ENCODE measurements at places on chromosomes 2 and 18.

- DNase-seq = no peak
Observed at GRCh38 chr2:2238726-2239269, 92.3 kb downstream of the MYT1L start.

GRCh38 chr18:59180150-59180845 lies 39.7 kb upstream of the GRP start:
- DNase-seq = no peak

GRCh38 chr2:11329776-11330175 lies 14.7 kb downstream of the ROCK2 start:
- DNase-seq = no peak

DNA sequence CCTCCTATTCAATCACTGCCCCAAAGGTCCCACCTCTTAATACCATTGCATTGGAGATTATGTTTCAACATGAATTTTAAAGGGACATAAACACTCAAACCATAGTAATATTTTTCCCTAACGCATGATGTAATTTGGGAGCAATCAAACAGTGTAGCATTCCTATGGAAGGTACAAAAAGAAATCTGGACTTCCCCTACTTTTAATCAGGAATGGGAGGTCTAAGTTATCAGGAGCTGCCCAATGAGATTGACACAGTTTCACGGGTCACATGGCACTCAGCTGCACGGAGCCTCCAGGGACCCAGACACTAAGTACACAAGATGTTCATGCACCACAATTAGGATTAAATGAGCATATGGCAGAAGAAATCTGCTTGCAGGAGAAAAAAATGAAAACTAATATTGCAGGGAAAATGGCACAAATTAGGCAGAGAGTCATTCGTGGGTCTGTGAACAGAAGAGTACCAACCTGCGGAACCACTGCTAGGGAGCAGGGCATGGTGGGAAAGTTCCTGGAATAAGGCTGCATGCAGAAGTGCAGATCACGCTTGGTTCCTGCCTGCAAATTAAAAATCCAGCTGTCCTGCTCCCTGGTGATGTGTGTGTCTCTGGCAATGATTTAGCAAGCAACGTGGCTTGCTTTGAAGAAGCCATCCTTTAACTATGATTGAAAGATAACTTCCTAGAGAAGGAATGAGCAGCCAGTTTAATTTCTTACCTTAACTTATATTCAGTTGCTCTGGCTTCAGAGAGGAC lies 326.6 kb upstream of the ID2 start:
- DNase-seq = no peak

- DNase-seq = no peak
Observed at GRCh38 chr2:195337597-195337996, 319.4 kb upstream of the SLC39A10 start.

GRCh38 chr2:161952783-161953191 lies 121.2 kb downstream of the DPP4 start:
- no peak for DNase-seq

GRCh38 chr2:71452565-71452964 lies 796 bp upstream of the DYSF start:
- DNase-seq = no peak

DNA sequence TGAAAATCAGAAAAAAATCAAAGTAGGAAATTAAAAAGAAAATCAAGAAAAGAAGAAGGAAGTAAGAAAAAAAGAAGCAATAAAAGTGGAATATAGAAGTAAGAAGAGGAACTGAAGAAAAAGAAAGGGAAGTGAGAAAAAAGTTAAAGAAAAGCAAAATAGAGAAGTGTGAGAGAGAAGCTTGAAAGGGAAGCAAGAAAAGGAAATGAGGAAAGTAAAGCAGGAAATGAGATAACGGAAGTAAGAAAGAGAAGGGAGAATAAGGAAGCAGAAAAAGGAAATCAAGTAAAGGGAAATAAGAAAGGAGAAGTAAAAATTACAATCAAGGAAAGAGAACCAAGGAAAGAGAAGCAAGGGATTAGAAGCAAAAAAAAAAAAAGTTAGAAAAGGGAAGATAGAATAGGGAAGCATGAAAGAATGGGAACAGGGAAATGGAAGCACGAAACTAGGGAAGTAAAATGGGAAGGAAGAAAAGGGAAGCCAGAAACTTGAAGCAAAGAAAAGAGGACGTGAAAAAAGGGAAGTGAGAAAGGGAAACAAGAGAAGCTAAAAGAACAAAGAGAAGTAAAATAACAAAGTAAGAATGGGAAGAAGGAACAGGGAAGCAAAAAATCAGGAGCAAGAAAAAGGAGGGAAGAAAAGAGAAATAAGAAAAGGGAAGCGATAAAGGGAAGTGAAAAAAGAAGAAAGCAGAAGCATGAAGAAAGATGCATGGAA lies 243.3 kb upstream of the NCKAP5 start:
- no peak for DNase-seq

DNA sequence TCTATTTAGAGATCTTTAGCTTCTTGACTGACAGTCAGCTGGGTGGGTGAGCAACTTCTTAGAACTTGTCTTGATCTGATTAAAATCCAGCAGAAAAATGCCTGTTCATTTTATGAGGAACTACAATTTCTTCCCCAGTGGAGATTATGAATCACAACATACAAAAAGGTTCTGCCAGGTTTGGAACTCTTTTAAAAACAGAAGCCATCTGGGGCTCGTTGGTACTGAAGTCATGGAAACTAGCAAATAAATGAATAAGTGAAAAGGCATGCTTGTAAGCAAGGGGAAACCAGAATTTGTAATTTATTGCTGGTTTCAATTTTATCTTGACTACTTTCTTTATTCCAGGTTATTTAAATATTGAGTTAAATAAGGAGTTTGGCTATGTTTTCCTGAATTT lies 767.4 kb downstream of the MBD2 start:
- no peak for DNase-seq

GRCh38 chr2:69847068-69847828 lies 17.8 kb downstream of the GMCL1 start:
- no peak for DNase-seq

- DNase-seq = no peak
Observed at GRCh38 chr18:76358774-76359173, 136.3 kb downstream of the ZNF516 start.

GRCh38 chr18:72122103-72122502 lies 422.0 kb downstream of the CBLN2 start:
- no peak for DNase-seq

DNA sequence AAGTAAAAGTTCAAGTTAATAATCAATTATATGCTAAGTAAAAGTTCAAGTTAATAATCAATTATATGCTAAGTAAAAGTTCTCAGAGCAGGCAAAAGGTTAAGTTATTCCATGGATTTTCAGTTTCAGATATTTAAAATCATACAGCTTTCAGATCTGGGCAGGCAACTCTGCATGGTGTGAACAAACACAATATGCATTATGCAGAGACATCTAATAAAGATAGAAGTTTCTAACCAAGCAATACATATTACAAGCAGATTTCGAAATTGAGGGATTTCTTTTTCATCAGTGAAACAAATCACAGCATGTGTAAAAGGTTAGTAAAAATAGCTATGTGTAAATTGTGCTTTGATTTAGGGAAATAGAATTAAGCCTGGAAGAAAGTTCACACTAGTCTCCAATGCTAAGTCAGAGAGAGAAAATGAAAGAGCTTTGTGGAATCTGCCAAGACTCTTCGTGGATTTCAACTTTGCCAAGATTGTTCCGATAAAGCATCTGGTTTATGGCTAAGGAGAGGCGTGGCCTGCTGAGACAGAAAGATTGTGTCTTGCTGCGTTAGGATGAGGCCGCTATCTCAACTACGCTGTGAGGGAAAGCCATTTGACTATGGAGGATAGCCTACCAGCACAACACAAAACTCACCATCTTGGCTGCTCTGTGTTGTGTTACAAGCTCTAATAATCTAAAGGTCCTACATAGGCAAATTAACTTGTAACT lies 60.1 kb upstream of the SLC16A14 start:
- no peak for DNase-seq

DNA sequence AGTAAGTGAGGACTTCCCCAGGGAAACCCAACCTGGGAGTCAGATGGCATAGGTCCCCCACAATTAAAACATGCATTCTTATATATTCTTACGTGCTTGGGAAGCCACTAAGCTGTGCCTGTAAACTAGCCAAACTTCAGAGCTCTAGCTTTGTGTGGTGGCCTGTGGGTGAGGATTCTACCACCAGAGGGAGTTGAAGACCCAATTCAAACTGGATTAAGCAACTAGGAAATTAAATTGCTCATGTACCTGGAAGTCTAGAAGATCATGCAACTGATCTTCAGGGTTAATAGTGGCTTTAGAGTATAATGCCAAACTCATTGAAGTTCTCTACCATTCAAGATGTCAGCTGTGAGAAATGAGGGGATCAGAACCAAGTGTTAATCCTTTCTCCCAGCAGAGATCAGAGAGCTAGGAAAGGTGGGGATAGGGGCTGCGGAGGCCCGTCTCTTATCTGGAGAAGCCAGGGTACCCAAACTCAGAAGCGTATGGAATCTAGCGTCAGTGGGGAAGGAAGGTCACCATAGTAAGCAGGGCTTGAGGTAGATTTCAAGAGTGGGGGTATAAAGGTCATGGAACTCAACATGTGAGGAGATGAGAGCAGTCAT lies 53.2 kb upstream of the CCDC85A start:
- no peak for DNase-seq

DNA sequence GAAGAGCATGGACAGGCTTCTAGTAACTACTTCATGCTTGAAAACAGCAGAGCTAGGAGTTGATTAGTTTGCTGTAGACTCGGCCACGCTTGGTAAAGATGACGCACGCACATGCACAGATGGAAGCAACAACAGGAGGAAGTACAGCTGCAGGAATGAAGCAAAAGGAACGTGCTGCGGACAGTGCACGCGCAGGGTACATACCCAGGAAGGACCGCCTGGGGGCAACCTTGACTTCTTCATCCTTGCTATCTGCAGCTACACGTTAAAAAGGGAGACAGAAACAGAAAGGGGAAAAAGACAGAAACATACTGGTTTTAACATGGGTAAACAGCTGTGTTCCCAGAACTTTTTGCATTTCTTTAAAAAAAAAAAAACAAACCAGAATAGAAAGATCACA lies 17.7 kb downstream of the SLC66A2 start:
- peak; percentile 27 for DNase-seq

GRCh38 chr18:23868136-23868785 lies 146.3 kb upstream of the TTC39C start:
- DNase-seq = no peak

DNA sequence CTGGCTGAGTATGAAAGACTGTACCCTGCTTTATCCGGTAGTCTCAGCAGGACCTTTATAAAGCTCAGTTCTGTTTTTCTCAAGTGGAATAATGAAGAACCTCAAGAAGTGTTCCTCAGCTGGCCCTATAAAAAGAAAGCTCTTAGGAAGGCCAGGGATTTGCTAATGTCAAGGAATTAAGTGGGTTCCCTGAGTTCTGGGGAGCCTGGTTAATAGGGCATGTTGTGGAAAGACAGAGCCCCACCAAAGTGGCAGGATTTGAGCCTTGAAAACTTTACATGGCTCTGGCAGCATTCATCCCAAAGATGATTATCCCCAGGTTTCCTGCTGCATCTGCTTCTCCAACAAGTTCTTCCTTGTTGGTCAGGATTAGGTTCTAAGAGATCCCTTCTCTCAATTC lies 6.9 kb upstream of the DYSF start:
- DNase-seq = no peak

DNA sequence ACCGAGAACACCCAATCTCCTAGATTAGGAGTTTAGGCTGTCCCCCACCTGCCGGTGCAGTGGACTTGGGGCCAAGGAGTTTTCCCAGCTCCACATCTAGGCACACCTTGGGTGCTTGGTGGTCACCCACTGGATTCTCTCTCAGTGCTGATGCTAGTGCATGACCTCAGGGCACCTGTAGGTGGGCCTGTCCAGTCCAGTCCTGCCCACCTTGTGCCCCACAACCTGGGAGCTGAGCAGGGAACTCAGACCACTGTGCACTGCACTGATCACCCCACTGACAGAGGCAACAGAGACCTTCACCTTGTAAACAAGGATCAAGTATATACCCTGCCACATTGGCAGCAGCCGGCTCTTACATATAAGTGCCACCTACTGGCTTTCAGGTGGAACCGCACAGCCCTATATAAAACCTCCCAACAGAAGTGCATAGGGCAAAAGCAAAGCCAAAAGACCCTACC lies 12.7 kb upstream of the CDH19 start:
- DNase-seq = peak; percentile 43

DNA sequence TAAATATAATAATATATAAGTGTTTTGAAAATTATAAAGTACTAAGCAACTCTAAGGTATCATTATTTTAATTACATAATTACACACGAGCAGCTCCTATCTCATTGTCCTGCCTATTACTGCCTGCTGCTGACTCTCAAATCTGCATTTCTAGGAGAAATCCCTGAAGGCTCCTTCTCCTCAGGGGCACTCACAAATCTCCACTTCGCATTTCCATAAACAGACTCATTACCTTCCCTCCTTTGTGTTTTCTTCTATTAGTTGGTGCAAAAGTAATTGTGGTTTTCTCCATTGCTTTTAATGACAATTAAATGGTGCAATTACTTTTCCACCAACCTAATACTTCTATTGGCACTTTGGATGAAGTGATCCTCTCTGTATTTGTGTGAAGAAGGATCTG lies 135.0 kb upstream of the HNMT start:
- DNase-seq = no peak

- peak; percentile 59 for DNase-seq
Observed at GRCh38 chr2:47029737-47030524, 114.3 kb upstream of the MCFD2 start.

GRCh38 chr2:207884127-207884526 lies 114.4 kb upstream of the FZD5 start:
- no peak for DNase-seq
